ENCODE measurements at places on chromosomes 1 and 21.

DNA sequence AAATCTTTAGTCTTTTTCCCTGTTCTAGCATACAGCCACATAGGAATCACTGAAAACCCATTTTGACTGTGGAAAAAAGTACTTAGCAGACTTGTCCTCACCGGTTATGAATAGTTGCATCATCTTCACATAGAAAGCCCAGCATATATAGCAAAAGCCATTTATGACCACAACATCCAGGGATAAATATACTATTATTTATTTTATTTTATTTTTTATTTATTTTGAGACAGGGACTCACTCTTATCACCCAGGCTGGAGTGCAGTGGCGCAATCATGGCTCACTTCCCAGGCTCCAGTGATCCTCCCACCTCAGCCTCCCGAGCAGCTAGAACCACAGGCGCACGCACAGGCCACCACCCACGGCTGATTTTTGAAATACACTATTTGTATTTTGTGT, 175.3 kb downstream of the GALNT2 start:
- DNase-seq = no peak

DNA sequence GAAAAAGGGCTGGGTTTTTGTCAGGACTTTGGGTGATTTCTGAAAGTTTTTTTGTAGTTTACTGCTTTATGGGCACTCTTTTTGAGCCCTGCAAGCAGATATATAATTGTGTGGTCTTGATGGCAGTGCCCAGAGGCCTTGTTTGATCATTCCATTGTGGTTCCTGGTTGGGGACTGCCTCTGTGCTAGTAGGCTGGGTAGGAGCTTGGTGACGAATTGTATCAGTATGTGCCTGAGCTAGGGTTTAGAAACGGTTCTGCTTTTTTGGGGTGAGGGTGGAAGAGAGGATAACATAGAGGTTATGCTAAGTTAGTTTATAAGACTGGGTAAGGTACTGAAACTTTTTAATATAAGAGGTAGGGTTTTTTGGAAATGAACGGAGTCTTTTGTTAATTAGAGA, 139.7 kb upstream of the ETV3 start:
- no peak for DNase-seq

- DNase-seq = no peak
These were observed 381.6 kb downstream of the SRGAP2C start for GRCh38 chr1:121566346-121566745.

DNA sequence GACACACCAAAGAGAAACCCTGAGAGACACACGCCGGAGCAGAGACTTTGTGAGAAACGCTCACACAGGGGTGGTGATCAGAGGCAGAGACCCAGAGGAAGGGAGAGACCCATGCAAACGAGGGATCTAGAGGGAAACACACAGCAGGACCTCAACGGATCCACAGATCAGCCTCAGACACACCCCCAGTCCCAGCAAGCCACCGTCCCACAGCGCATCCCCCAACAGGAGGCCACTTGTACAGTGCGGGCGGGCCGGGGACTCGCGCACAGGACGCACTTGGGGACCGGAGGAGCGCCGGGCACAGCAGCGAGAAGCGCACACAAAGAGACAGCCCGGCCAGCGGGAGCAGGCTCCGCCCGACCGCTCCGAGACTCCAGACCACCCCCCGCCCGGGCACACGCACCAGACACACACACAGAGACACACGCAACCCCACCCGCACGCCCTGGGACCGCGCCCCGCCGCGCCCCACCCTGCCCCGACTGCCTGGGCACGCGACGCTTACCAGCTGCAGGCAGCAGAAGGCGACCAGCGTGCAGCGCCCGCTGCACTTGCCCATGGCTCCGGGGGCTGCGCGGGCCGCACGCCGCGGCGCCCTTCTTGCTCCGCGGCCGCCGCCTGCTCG, 587 bp downstream of the NKAIN1 start:
- DNase-seq = no peak

DNA sequence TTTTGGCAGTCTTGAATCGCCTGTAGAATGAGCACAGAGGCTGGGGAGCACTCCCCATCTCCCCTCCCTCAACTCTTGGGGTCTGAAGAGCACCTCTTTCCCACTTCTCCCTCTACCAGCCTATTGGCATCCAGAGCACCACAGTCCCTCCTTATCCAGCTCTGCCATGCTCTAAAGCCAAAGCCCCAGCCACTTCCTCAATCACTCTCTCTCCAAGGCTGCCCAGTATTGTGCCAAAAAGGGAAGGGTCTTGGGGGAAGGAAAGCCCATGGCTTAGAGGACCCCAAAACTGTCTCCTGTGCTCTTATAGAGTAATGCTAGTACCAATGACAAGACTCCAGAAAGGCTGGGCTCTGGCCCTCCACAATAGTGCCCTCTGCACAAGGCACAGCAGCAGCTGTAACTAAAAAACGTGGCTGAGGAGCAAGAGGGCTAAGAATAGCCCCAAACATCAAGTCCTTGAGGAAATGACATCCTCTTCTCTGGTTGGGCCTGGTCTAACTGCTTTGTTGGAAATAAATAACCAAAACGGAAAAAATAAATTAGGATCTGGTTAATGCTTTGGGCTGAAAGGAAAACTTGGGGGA, 28.4 kb downstream of the SLC27A3 start:
- no peak for DNase-seq

GRCh38 chr1:147723691-147724323, 36.6 kb downstream of the GJA5 start:
- no peak for DNase-seq

DNA sequence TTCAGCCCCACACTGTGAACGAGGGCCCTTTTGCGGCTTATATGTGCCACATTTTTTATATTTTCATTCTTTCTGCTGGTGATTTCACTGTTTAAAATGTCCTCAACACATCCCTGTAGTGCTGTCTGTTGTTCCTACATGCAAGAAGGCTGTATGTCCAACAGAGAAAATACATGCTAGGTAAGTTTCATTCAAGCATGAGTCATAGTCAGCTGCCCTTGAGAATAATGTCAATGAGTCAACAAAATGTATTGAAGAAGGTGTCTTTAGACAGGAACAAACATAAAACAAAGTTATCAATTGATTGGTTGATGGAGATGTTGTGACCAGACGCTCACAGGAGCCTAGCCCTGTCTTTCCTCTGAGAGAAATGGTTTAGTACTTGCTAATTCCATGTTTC, 553.4 kb downstream of the PLPP3 start:
- DNase-seq = no peak

DNA sequence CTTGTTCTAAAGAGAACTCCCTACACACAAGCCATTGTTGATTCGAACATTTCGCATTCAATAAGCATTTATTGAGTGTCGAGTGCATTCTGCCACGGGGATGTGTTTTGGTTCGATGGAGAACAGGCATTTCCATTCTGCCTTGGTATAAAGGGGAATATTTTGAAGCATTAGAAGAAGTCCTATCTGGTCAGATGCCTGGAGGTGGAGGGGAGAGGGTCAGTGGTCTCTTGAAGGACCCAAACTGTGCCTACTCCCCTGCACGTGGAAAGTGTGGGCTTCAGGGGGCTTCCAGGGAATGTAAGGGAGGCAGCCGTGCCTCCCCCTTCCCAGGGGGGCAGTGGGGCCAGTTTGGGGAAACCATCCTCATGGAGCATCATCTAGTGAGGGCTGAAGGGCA, 8.3 kb downstream of the AJAP1 start:
- no peak for DNase-seq

- no peak for DNase-seq
These were observed 3.9 kb downstream of the C1orf87 start for GRCh38 chr1:60069691-60070090.

DNA sequence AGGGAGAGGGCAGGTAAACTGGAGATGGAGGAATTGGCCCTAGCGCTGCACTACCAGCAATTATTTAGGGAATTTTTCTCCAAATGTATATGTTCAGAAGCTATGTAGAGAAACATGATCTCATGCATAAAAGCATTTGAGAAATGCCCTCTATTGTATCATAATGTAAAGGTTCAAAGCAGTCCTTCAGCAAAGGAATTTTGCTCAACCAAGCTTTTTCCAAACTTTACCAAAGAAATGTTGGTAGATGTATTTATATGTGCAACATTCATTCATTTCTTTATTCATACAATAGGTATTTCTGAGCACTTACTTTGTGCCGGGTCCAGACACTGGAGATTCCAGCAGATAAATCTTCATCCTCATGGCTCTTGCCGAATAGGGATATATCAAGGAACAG, 64.4 kb downstream of the XCL1 start:
- DNase-seq = no peak

- DNase-seq = no peak
These were observed 95.9 kb upstream of the PPP2R5A start for GRCh38 chr1:212189352-212189738.

DNA sequence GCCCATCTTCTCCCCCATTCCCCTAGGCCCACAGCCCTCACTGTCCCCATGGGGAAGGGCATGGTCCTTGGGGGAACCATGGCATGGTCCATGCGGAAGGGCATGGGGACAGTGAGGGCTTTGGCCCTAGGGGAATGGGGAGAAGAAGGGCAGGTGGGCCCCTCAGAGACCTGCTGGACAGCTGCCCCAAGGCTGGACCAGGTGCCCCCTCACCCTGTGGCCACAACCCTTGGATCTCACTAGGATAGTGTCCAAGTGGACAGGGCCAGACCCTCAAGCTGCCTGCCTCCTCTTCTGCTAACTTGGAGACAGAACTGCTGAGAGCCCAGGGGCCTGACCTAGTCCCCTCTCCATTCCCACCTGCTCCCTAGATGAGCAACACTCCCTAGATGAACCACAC, 12.4 kb upstream of the SMYD3 start:
- no peak for DNase-seq

DNA sequence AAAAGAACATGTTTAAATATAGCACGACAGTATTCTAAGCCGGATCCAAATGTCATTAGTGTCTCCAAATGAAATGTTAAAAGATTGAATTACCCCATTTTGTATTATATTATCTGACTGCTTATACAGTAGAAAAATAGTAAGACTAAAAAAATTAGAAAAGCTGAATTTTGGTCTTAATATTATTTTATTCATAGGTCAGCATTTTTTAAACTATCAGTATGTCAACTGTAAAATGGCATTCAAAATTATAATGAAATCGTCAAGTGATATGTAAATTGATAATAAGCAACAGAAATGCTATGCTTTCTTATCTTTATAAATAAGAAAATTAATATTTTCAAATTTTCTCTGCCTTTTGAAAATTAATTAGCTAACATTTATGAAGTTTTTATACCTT, 16.6 kb downstream of the SLC44A5 start:
- DNase-seq = no peak

GRCh38 chr1:29382851-29383745, 146.8 kb downstream of the PTPRU start:
- no peak for DNase-seq

DNA sequence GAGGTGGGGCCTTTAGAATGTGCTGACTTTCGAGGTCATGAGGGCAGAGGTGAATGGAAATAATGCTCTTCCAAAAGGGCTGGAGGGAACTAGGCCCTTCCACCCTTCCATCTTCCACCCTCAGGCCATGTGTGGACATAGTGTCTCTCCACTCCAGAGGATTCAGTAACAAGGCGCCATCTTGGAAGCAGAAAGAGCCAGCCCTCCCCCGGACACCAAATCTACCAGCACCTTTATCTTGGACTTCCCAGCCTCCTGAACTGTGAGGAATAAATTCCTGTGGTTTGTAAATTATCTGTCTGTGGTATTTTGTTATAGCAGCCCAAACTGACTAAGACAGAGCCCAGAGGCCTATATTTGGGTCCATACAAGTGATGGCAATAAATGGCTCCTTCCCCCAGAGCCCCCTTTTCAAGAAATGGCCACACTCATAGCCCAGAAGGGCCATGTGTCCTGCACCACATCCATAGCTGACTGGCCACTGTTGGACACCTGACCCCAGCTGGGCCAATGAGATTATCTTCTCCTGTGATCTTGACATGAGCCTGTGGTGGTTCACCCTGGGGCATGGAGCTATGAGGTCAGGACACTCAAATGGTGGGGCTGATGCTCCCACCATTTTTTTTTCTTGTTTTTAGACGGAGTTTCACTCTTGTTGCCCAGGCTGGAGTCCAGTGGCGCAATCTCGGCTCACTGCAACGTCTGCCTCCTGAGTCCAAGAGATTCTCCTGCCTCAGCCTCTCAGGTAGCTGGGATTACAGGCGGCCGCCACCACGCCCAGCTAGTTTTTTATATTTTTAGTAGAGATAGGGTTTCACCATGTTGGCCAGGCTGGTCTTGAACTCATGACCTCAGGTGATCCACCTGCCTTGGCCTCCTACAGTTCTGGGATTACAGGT, 114.9 kb downstream of the RRAGC start:
- DNase-seq = no peak

GRCh38 chr1:220616836-220617235, 73.3 kb upstream of the C1orf115 start:
- no peak for DNase-seq

DNA sequence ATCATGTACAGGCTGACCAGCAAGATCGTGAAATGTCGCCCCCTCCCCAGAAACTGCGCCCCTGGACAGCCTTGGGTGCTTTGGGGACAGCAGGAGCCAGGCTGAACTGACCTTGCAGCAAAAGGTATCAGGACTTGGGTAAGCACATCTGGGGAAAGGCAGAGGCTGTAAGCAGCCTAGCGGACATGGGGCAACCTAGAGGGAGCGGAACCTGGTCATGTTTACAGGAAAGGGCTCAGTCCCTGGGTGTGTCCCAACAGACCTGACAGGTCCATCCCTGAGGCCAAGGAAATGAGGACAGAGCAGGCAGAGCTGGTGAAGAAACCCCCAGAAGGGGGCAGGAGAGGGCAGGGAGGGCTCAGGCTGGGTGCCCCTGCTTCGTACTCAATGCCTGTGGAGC, 3.1 kb upstream of the S100A8 start:
- no peak for DNase-seq

DNA sequence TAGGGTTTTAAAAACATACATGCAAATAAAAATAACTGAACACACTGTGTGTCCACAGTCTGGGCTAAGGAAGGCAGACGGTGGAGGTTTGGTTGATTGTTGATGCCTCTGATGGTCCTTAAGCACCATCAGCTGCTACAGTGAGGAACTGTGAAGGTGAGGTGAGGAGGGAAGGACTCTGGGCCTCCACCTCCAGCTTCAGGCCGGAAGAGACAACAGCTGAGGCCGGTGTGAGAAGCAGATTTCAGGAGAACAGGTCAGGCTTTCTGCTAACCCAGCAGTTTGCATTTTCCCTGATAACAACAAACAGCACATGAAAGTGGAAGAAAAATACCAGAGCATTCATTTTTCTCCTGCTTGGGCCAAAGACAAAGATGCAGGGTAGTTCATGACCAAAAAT, 189.9 kb upstream of the AJAP1 start:
- DNase-seq = no peak

Measured in stimulated activated CD4-positive, alpha-beta T cell treated with anti-CD3 and anti-CD28 coated beads, TNF-alpha, amount 100 ng/mL, for 24 hours (primary cell).